ENCODE measurements at places on chromosomes 11 and 22. TPM values are rescaled to one million over a fixed set of nuclear protein-coding genes. Genes with fewer than 3 reads are reported as not detected.

DNA sequence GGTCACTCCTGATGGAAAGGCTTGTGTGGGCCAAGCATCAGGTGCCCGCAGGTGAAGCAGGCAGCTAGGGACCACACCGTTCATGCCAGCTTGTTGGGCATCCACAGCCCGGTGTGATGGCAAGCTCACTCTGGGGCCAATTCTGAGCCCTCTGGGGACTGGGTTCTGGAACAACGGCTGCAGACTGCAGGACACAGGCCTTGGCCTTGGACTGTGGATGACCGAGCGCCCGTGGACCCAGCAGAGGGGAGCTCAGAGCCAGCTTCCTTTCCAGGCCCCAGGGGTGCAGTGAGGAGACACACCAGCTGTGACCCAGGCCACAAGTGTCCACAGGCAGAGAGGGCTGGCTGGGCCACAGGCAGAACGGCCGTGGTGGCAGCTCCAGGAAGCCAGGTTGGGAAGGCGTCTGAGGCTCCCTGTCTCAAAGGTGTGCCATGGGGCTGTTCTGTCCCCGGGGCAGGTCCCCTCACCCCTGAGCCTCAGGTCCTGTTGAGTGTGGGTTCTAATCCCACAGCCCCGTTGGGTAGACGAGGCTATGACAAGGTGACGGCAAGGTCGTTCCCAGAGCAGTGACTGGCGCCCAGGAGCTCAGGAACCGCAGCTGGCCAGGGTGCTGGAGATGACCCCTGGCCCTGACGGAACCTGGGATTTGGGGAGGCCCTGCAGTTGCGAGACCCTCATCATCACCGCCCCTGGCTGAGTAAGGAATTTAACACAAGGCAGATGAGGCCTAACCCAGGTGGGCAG lies 1079.4 kb downstream of the BRD1 start:
- DNase-seq, result peak; percentile 75

- peak; percentile 76 for DNase-seq
These were observed 8.3 kb downstream of the NDUFV1 start for GRCh38 chr11:67614730-67615714.

- no peak for DNase-seq
These were observed 17.6 kb upstream of the PARVA start for GRCh38 chr11:12359761-12360160.

- DNase-seq, result no peak
These were observed 23.5 kb downstream of the BBOX1 start for GRCh38 chr11:27064086-27064485.

- peak; percentile 92 for DNase-seq
These were observed 3.8 kb upstream of the ADORA2A start for GRCh38 chr22:24423519-24424000.

DNA sequence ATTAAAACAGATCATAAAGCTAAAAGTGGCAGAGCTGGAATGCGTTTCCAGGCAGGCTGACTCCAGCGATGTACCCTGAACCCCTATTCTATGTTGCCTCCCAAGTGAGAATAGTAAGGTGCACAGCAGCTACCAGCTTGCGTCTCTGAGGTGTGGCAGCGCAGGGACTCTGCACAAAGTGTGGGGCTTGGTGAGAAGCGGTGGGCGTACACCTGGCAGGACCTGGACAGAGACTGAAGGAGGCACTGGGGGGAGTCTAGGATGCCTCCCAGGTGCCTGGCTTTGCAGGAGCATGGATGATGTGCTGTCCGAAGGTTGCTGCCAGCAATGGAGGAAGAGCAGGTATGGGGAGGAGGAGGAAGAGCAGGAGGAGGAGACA lies 42.9 kb downstream of the AMPD3 start:
- DNase-seq, result no peak

DNA sequence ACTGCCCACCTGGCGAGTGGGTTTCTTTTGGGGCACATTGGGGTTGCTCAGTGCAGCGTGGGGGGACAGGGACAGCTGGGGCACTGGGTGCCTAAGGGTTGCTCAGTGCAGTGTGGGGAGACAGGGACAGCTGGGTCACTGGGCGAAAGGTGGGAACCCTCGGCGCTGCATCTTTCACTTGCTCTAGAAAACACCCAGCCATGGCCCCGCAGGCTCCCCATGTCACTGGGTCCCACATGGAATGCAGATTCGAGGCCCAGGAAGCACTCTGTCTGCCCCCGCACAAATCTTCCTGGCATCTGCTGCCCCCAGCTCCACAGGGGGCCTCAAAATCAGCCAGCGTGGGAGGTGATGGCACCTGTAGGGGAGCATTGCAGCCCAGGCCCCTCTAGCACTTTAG lies 229.3 kb downstream of the BRD1 start:
- DNase-seq, result no peak

GRCh38 chr22:29831186-29831921 lies 6.7 kb downstream of the ASCC2 start:
- DNase-seq, result no peak

DNA sequence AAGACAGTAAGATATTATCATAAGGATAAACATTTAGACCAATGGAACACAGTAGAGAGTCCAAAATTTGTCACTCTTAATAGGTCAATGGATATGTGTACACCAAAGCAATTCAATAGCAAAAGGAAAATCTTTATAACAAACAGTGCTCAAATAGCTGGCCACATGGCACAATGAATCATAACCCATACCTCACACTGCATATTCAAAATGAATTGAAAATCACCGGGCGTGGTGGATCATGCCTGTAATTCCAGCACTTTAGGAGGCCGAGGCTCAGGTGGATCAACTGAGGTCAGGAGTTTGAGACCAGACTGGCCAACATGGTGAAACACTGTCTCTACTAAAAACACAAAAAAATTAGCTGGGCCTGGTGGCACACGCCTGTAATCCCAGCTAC lies 8.4 kb downstream of the SNX32 start:
- DNase-seq, result no peak

GRCh38 chr11:47863898-47864430 lies 15.8 kb upstream of the NUP160 start:
- no peak for DNase-seq

GRCh38 chr11:68373815-68374501 lies 61.6 kb downstream of the LRP5 start:
- no peak for DNase-seq

DNA sequence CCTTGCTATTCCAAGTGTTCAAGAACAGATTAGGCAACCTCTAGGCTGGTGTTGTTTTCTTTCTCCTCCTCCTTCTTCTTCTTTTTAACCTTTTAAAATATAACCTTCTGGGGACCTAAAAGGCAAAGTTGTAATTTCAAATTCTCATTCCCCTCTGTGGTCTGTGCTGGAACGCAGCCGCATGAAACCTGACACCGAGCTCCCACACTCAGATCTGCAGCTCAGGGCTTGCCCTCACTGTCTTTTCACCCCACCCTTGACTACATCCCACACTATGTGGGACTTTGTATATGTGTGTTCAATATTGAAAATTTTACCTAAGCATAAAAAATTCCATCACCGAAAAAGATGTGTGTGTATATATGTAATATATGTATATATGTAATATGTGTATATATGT lies 62.0 kb upstream of the ARHGAP42 start:
- no peak for DNase-seq

- no peak for DNase-seq
These were observed 2.9 kb upstream of the KIRREL3 start for GRCh38 chr11:127003260-127003981.

DNA sequence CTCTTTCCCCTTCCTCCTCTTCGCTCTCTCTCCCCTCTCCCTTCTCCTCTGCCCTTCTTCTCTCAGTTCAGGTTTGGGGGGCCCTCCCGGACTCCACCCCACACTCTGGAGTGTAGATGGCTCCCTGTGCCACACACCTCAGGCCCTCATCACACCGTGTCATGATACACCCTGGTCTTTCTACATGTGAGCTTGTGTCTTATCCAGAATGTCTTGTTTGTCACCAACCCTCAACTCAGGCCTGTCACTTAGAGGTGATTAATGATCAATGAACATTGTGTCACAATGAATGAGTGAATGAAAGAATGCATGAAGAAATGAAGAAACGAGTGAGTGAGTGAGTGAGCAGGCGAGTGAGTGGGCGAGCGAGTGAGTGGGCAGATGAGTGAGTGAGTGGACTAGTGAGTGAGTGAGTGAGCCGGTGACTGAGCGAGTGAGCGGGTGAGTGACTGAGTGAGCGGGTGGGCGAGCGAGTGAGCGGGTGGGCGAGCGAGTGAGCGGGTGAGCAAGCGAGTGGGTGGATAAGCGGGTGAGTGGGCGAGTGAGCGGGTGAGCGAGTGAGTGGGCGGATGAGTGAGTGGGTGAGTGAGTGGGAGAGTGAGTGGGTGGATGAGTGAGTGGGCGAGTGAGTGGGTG lies 33.8 kb downstream of the CAPN1 start:
- peak; percentile 74 for DNase-seq

DNA sequence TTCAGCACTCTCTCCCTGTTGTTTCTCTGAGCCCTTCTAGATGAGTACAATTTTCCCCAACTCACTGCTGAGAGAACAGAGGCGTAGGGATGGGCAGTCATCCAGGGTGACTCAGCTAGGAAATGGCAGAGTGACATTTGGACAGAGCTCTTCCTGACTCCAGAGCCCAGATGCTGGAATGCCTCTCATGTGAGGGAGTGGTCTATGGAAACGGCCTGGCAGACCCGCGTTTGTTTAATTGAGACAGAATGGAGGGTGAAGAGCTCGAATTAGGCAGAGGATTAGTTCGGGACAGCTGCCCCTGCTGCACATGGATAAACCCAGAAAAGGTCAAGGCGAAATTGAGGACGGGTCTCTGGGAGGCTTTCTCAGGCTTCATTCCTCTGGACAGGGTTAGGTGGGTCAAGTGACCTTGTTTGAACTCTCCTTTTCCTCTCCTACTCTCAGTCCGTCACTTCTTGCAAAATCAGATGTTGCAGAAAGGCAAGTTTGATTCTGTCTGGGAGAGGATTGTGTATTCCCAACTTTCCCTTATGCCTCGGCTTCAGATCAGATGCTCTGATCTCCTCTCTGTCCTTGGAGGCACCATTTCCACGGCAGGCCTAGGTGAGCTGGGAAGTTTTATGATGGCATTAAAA lies 7.6 kb upstream of the LMO2 start:
- DNase-seq, result peak; percentile 93

- DNase-seq, result peak; percentile 97
These were observed 13.4 kb downstream of the TNKS1BP1 start for GRCh38 chr11:57311109-57311936.

DNA sequence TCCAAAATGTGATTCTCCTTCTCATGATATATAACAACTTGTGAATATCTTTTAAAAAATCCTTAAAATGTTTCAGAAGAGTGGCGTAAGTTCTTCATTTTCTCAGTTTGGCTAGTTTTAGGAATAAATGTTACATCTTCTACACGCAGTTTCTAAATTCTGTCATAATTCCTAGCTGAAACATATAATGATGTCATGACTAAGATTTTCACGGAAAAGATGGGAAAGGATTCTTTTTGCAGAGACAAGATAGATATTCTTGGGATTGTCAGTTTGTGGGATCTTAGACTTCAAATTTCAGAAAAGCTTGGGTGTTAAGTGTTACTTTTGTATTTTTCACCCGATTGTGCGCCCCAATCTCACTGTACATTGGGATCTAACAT lies 1.7 kb downstream of the EED start:
- no peak for DNase-seq

DNA sequence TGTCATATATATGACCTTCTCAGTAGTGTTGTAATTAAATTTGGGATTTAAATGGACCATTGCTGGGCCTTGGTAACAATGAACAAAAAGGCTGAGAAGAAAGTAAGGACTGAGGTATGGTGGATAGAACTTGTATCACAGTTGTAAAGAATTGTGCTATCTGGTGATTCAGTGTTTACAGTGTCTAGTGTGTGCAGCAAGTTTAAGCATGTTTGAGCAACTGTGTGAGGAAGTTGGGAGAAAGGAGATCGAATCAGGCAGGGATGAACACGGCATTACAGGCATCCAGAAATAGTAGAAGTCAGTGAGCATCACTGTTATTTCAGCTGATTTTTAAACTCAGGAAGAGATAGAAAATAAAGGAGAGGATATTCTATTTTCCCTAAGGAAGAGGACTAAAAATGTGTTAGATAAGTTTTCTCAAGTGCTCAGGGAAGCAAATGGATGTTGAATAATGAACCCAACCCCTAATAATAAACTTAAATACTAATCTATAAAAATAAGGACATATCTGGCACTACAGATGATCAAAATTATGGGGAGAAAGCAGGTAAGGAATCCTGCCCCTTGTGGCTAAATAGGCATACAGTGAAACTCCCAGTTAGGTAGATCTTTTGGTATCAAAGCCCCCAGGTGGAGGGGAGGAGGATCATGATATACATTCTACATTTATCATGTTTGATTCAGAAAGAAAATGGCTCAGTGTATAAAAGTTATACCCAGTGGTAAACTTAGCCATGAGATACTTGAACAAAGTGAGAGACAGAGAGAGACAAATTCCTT lies 361.0 kb upstream of the ANO3 start:
- DNase-seq, result no peak

- no peak for DNase-seq
These were observed 7.8 kb upstream of the STIP1 start for GRCh38 chr11:64178203-64178602.

DNA sequence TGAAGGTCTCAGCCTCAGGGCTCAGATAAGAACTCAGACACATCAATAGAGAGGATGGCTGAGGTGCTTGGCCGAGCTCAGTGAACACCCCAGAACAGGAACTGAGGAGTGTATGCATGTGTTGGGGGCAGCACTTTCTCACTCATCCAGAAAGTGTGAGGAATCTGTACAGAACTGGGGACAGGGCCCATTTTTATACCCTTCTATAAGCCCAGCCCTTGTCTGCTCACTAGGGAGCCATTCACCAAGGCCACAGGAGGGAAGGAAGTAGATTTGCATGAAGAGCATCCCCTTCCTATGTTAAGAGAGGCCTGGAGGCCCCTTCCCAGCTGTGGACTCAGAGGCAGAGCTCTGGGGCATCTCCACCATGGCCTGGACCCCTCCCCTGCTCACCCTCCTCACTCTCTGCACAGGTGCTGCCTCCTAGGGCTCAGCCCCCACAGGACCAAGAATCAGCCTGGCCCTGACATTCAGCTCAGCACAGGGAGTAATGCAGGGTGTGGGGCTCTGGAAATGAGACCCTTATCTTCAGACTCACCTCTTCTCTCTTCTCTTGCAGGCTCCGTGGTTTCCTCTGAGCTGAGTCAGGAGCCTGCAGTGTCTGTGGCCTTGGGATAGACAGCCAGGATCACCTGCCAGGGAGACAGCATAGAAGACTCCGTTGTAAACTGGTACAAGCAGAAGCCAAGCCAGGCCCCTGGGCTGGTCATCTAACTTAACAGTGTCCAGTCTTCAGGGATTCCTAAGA lies 39.9 kb upstream of the GGTLC2 start:
- no peak for DNase-seq

DNA sequence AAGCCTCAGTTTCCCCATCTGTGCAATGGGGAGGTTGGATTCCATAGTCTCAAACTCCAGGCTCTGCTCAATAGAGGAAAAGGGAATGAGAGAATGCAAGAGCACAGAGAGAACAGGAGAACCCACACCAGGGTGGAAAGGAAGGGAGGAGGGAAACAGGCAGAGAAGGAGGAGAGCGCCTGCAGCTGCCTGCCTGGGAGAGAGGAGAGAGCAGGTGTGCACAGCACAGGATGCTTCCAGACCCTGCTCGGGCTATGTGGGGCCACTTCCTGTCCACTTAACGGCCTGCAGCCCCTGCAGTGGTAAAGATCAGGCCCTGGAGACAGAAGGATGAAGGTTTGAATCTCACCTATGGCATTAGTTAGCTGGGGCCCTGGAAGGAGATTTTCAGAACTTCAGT lies 12.3 kb downstream of the LRRC32 start:
- peak; percentile 46 for DNase-seq

PLEKHA7 gene
- 10.7 TPM for total RNA-seq

OR8U1 gene
- not detected for total RNA-seq

VSIG2 gene
- 1.1 TPM for total RNA-seq

ANGPTL5 gene
- 6.8 TPM for total RNA-seq

FBXO3 gene
- total RNA-seq, result 32.9 TPM

MFNG gene
- 23.0 TPM for total RNA-seq

A4GALT gene
- total RNA-seq, result 42.2 TPM

POU2F3 gene
- total RNA-seq, result 0.19 TPM

AGBL2 gene
- total RNA-seq, result 0.48 TPM

TSGA10IP gene
- total RNA-seq, result not detected

CHRM1 gene
- not detected for total RNA-seq

Measured in posterior vena cava (tissue), 2 donors.